ENCODE measurements at places on chromosomes 16 and 17.

GRCh38 chr17:72884066-72884465 lies 208.4 kb downstream of the SLC39A11 start:
- no peak for DNase-seq

DNA sequence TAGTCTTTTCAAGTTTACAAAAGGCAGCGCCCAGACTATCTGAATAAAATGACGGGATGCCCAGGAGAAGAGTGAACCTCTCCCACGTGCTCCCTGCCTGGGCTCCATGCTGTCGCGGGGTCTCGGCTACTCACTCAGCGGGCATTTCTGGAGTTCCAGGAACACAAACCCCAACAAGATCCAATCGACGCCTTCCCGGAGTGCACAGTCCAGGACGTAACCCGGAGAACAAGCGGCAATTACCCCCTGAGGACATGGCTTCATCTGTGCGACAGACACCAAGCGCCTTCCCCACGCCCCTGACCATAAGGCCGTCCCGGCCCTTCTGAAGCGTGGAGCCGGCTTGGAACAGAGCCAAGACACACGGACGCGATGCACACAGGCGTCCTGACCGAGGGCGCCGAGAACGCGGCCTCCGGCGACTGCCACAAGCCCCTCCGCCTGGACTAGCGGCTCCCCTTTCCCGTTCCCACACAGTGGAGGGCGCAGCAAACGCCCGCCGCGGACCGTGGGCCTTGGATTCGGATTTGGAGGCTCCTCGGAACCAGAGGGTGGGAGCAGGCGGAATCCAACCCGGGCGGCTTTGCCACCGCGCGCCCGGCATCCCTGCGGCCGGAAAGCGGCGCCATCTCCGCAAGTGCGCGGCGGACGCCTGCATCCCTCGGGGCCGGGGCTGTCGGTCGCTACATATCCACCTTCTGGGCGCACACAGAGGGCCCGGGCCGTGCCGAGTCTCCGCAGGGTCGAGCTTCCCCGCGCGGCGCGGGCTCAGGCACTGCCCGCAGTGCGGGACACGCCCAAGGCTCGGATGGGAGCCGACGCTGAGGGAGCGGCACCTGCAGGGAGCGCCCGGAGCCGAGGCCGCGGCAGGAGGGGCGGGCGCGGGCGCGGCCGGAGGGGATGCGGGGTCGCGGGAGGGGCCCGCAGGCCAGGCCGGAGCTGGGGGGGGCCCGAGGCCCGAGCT lies 725 bp downstream of the ABCA3 start:
- DNase-seq, result peak; percentile 42

DNA sequence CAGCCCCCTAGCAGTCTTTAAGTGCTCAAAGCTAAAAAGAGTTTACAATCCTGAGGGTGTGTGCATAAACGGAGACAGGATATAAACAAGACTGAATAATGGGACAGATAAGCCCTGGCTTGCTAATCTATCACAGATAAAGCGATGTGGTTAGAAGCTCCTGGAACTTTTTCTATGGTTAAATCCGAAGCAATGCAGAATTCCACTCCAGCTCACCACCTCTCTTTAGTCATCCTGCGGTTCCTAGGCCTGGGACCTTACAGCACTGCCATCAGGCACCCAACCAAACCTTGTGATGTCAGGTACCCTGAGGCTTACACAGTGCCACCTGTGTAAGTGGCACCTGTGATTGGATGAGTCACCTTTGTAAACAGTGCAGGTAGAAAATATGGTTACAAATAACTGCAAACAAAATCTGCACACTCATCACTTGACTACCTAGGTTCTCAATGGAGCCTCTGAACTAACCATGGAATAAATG lies 31.5 kb upstream of the B4GALNT2 start:
- DNase-seq, result no peak

GRCh38 chr17:35084987-35085386 lies 21.5 kb upstream of the RFFL start:
- DNase-seq, result no peak

GRCh38 chr17:20086416-20087076 lies 77.4 kb downstream of the SPECC1 start:
- DNase-seq, result no peak

DNA sequence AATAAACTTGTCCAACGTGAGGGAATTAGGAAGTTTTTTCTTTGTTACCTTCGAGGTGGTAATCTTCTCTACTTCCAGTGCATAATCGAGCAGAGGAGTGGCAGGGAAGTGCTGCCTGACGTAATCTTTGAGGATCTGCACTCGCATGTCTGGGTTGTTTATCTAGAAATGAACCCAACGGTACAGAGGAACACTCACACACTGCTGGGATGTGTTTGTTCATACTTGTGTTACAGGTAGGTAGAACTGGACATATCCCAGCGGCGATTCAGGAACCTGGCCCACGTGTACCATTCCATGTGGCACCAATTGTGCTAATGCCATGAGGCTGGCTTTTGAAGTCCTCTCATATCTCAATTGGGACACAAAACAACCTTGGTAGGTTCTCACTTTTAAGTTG lies 4.2 kb upstream of the KLHL11 start:
- DNase-seq, result no peak

- DNase-seq, result no peak
These were observed 4.5 kb downstream of the RIPOR1 start for GRCh38 chr16:67533024-67533560.

GRCh38 chr16:79412783-79413225 lies 187.7 kb downstream of the MAF start:
- no peak for DNase-seq

DNA sequence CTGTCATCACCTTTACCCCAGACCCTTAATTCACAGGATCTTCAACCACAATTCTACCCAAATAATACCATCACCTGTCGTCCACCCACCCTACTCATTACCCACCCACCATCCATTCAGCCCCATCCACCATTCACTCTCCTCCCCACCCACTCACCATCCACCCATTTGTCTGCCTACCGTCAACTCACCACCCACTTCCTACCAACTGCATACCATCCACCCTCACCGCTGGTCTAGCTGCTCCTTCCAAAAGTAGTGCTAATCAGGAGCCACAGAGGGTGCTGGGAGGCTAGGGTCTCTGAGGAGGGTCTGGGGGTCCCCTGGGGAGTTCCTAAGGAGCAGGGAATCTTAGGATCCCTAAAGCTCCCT lies 12.0 kb upstream of the IGFBP4 start:
- no peak for DNase-seq

DNA sequence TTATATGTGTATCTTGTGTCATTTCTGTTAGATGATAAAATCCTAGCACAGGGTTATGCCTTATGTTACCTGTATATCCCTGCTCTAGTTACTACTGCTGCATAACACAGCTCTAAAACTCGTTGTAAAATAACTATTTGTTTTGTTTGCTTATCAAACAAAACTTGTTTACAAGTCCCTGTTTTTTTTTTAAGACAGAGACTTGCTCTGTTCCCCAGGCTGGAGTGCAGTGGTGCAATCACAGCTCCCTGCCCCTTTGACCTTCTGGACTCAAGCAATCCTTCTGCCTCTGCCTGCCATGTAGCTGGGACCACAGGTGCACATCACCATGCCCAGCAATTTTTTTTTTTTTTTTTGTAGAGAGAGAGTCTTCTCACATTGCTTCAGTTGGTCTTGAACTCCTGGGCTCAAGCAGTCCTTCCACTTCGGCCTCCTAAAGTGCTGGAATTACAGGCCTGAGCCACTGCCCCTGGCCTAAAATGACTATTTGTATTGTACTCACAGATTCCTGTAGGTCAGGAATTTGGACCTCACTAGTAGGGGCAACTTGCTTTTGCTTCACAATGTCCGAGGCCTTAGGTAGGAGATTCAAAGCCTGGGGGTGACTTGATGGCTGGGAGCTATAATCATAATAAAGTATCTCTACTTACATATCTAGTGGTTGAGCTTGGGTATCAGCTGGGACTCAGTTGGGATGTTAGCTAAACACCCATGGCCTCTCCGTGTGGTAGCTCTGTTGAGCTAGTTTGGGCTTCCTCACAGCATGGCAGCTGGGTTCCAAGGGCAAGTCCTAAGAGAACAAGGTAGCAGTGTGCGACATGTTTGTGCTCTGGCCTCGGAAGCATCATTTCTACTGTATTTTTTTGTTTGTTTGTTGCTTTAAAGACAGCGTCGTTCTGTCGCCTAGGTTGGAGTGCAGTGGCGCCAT lies 12.6 kb downstream of the DUSP14 start:
- DNase-seq, result no peak

DNA sequence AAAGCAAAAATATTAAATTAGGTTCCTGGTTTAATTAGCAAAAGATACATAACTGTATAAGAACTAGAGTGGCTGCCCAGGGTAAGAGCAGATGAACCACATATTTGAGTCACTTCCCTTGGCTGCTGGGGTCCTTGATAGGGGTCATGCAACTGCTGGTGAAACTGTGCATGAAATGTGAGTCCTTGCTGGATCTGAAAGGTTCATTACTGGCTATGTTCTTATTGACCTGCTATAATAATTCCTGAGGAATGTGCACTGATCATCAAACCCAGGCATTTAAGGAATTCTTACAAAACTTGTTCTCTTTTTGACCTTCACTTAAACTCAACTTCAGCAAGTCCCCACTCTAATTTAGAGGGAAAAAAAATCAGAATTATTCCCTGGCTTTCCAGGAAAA lies 183.4 kb downstream of the ZNF18 start:
- DNase-seq, result no peak

GRCh38 chr16:49283376-49284049 lies 1.9 kb upstream of the CBLN1 start:
- DNase-seq, result no peak

DNA sequence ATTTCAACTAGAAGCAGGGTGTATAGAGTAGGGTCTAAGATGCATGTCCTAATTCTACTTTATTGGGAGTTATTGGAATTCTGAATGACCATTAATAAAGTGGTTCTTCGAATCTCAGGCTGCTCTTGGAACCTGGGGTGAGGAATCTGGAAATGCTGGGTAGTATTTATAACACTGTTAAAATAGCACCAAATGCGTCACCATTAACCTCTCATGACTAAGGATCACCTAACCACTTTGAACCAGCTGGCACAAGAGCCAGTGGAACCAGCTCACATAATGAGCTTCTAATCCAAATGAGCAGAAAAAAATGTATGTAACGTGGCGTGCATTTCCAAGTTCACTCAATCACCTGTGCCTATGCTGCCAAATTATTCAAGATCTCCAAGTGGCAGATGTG lies 281.7 kb downstream of the GRIN2A start:
- no peak for DNase-seq

GRCh38 chr16:85573696-85574641 lies 39.2 kb upstream of the GSE1 start:
- peak; percentile 51 for DNase-seq

DNA sequence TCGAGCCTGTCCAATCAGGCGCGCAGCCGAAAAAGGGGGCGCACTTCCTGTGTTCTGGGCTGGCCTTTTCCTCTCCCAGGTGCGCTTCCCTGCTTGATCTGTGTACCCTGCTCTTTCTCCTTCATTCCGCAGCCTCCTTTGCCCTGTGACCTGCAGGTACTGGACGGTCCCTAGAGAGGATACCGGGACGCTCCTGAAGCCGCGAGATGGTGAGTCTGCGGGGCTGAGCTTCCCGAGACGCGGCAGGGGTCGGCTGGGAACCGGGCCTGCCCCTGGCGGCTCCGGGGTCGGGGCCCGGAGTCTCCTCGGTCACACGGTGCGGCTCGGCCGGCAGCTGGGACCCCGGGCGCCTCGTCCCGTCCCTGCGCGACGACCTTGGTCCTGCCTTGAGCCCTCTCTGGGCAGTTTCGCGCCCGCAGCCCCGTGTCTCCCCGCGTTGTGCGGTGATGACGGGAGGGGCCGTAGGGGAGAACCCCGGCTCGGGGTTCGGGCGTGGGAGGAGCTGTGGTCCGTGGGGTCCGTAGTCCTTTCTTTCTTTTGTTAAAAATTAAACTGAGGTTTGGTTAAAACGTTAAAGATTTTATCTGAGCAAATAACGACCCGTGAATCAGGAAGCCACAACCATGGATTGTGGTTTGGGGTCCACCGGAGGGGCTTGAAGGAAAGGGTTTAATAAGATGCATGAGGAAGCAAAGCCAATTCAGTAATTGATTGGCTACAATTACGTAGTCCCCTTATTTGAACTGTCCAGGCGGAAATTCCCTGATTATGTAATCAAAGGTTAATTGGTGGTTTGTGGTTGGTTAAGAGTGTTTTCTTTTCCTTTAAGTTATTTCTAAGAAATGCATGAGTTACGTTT lies 172.8 kb upstream of the ZNF267 start:
- DNase-seq, result peak; percentile 93

DNA sequence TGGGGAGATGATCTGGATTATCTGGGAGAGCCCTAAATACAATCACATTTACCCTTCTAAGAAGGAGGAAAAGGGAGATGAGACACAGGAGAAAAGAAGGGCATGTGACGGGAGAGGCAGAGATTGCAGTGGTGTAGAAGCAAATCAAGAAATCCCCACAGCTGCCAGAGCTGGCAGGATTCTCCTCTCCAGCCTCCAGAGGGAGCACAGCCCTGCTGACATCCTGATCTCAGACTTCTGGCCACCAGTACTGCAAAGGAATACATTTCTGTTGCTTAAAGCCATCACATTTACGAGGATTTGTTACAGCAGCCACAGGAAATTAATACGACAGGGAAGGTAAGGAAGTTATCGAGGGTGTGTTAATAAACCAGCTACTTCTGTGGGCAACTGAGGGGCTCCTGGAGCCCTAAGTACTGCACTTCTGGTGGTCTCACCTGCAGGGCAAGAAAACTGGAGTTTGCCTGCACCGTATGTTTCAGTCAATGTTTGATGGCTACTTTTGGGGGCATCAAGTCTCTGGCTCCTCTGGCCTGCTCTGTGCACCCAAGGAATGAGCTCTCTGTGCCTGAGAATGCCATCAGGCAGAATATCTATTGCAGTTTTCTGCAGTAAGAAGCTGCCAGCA lies 22.9 kb upstream of the CDH13 start:
- no peak for DNase-seq

DNA sequence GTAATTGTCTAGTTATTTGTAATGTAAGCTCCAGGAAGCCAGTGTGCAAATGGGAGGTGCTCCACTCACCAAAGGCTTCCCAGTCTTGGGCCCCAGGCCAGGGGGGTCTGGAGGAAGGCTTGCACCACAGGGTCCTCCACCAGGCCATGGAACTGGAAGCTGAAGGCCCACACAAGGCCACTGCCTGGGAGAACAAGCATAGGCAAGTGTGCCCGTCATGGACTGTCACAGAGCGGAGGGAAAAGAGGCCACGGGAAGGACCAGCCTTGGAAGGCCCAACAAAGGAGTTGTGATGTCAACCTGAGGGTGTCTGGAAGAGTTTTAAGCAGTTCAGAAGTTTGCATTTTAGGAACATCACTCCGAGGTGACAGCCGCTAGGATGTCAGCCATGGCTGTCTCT lies 3.0 kb upstream of the SRRM2 start:
- no peak for DNase-seq

GRCh38 chr16:70437017-70437581 lies 1.8 kb downstream of the ST3GAL2 start:
- no peak for DNase-seq

DNA sequence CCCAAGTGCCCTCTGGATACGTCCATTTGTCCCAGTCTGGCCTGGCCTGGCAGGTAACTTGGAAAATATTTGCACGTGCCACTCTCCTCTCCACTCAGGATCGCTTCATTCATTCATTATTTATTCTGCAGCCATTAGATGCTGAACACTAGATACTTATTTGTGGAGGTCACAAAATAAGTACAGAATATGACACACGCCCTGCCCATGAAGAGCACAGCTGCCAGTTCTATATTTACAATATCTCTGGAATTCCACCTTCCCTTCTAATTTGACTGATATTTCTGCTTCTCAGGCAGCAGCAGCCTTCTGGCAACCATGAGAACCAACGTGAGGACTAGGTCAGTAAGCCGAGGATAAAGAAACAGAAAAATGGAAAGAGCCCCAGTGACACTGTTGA lies 20.9 kb downstream of the TRIM16 start:
- no peak for DNase-seq

Data from left colon (tissue), 2 donors.